ENCODE measurements at places on chromosomes 6 and 20.

DNA sequence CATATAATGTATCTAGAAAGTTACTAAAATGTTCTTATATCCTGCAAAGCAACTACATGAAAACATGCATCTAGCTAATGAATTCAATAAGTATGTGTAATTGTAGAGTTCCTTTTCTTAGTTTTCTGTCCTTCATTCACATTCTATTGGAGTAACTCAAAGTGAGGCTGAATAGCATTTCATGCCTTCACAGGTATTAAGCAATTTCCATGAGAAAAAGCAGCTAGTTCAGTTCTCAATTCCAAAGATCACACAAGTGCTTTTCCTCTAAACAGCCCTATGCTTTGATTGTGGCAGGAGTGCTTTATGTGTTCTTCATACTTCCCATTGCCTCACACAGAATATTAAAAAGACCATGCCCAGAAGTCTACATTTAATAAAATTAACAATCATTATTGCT lies 274.9 kb downstream of the RFPL4B start:
- no peak overlapping the region for H3K4me3 ChIP-seq
- no peaks in the 10 kb centered on the region for H3K27me3 ChIP-seq
- DNase-seq: no peak
- H3K4me1 ChIP-seq: peaks cover 4% of the 10 kb centered on the region
- no peaks in the 10 kb centered on the region for H3K36me3 ChIP-seq

GRCh38 chr20:32682508-32682987 lies 8.8 kb upstream of the C20orf203 start:
- no peak for DNase-seq
- no peak overlapping the region for H3K27ac ChIP-seq
- no peaks in the 10 kb centered on the region for H3K27me3 ChIP-seq
- no peak overlapping the region for H3K4me3 ChIP-seq

GRCh38 chr20:44479643-44480042 lies 4.0 kb downstream of the TTPAL start:
- no peak for DNase-seq
- no peak overlapping the region for H3K27ac ChIP-seq
- peaks cover 7% of the 10 kb centered on the region for H3K4me1 ChIP-seq
- no peak overlapping the region for H3K4me3 ChIP-seq
- no peaks in the 10 kb centered on the region for H3K36me3 ChIP-seq

DNA sequence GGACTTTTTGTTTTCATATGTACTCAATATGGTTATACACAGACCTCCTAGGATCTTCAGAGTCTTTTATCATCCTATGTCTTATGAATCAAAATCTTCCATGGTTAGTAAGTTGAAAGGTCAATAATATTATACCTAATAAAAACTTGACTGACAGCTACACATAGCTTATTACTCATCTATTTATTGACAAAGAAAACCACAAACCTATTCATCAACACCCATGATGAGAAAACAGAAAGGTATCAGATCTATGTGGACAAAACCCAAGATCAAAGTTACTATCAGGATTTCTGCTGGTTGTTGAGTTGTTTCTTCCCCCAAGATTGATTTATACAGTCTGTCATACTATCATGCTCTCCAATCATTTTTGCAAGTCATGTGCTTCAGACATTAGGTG lies 460.1 kb upstream of the MANEA start:
- H3K27me3 ChIP-seq: no peaks in the 10 kb centered on the region
- H3K36me3 ChIP-seq: no peaks in the 10 kb centered on the region
- DNase-seq: no peak

DNA sequence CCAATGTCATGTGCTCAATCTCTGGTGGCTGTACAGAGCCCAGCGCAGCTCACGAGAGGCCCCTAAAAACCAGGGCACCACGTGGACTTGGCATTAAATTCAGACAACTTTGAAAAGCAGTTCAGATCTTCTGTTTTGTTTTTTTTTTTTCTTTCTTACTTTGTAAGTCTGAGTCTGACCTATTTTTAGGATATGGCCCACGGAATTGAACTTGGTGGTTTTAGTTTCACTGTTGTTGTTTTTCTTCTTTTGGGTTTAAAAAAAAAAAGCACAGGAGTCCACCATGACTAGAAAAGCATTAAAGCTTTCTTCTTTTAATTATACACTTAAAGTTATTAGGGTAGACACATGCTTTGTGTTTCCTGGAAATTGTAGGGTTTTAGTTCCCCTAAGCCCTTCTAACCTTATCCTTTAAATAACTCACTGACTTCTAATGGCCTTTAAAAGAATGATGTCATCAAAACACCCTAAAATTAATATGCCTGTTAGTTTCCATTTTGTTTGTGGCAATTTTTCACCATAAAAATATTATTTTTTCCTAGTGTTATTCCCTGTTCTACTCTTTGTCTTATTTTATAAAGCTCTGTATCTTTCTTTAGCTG lies 48.5 kb upstream of the CCN2 start:
- no peak overlapping the region for H3K27ac ChIP-seq
- DNase-seq: no peak
- H3K4me3 ChIP-seq: no peak overlapping the region
- H3K36me3 ChIP-seq: no peaks in the 10 kb centered on the region
- no peaks in the 10 kb centered on the region for H3K4me1 ChIP-seq
- no peaks in the 10 kb centered on the region for H3K27me3 ChIP-seq

DNA sequence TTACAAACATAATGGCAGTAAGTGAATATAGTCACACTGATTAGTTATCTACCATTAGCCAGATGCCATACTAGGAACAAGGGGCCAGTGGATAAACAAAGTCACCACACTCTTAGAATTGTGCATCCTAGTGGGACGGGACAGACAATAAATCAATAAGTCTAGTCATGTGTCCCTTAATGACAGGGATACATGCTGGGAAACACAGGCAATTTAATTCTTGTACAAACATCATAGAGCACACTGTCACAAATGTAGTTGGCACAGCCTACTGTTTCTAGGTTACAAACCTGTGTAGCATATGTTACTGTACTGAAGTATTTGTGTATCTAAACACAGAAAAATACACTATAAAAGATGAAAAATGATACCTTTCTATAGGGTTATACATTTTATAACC lies 123.0 kb upstream of the FAM184A start:
- DNase-seq: no peak
- no peak overlapping the region for H3K4me3 ChIP-seq

GRCh38 chr6:166578536-166579236 lies 7.8 kb downstream of the RAMACL start:
- H3K4me1 ChIP-seq: no peaks in the 10 kb centered on the region
- H3K36me3 ChIP-seq: no peaks in the 10 kb centered on the region
- no peak overlapping the region for H3K4me3 ChIP-seq
- no peaks in the 10 kb centered on the region for H3K27me3 ChIP-seq
- no peak overlapping the region for H3K27ac ChIP-seq

- H3K36me3 ChIP-seq: no peaks in the 10 kb centered on the region
- DNase-seq: peak; percentile 90
- H3K4me1 ChIP-seq: peaks cover 24% of the 10 kb centered on the region
- H3K27me3 ChIP-seq: no peaks in the 10 kb centered on the region
- H3K4me3 ChIP-seq: no peak overlapping the region
These were observed 14.3 kb upstream of the PTCRA start for GRCh38 chr6:42901538-42901957.

- peak overlapping the region; percentile 51 for H3K4me3 ChIP-seq
- H3K4me1 ChIP-seq: no peaks in the 10 kb centered on the region
- no peak overlapping the region for H3K27ac ChIP-seq
- DNase-seq: no peak
- H3K36me3 ChIP-seq: no peaks in the 10 kb centered on the region
- no peaks in the 10 kb centered on the region for H3K27me3 ChIP-seq
These were observed 297.3 kb downstream of the PHACTR1 start for GRCh38 chr6:13013681-13014503.

GRCh38 chr6:119197271-119197670 lies 118.8 kb upstream of the FAM184A start:
- no peaks in the 10 kb centered on the region for H3K4me1 ChIP-seq
- H3K27ac ChIP-seq: no peak overlapping the region
- no peak overlapping the region for H3K4me3 ChIP-seq
- H3K27me3 ChIP-seq: no peaks in the 10 kb centered on the region
- DNase-seq: no peak
- H3K36me3 ChIP-seq: no peaks in the 10 kb centered on the region

- H3K36me3 ChIP-seq: no peaks in the 10 kb centered on the region
- H3K27ac ChIP-seq: no peak overlapping the region
- H3K4me3 ChIP-seq: no peak overlapping the region
These were observed 25.4 kb downstream of the UNC5CL start for GRCh38 chr6:41013466-41014153.

- peaks cover 17% of the 10 kb centered on the region for H3K4me1 ChIP-seq
- no peak for DNase-seq
- H3K27ac ChIP-seq: no peak overlapping the region
- no peaks in the 10 kb centered on the region for H3K36me3 ChIP-seq
- no peaks in the 10 kb centered on the region for H3K27me3 ChIP-seq
- H3K4me3 ChIP-seq: no peak overlapping the region
These were observed 8.1 kb downstream of the NEDD9 start for GRCh38 chr6:11224252-11224965.

GRCh38 chr6:72724545-72724944 lies 102.7 kb downstream of the KCNQ5 start:
- H3K4me1 ChIP-seq: no peaks in the 10 kb centered on the region
- H3K27me3 ChIP-seq: no peaks in the 10 kb centered on the region
- no peaks in the 10 kb centered on the region for H3K36me3 ChIP-seq
- no peak for DNase-seq
- H3K27ac ChIP-seq: no peak overlapping the region

DNA sequence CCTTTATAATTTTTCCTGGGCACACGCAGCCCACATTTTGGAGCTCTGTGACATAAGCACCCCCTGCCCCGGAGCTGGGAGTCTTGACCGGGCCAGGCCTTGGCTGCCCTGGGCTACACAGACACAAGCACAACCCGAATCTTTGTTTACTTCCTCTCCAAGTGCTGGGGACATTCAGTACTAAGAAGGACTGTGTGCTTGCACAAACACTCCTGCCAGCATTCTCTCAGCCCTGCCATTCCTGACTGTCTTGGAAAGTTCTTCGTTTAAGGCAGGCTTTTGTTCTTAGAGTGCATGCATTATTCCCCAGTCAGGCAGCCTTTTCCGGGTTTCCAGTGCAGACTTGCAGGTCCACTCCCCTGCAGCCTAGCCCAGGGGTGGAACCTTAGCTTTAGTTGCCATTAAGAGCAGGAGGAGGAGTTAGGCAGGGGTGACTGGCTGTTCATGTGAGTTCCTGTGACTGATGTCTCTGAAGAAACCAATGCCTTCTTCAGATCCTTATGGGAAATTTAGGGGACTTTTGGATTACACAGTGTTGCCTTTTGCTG lies 28.6 kb downstream of the FOXO3 start:
- H3K27ac ChIP-seq: peak overlapping the region; percentile 73
- DNase-seq: peak; percentile 84
- H3K36me3 ChIP-seq: no peaks in the 10 kb centered on the region

DNA sequence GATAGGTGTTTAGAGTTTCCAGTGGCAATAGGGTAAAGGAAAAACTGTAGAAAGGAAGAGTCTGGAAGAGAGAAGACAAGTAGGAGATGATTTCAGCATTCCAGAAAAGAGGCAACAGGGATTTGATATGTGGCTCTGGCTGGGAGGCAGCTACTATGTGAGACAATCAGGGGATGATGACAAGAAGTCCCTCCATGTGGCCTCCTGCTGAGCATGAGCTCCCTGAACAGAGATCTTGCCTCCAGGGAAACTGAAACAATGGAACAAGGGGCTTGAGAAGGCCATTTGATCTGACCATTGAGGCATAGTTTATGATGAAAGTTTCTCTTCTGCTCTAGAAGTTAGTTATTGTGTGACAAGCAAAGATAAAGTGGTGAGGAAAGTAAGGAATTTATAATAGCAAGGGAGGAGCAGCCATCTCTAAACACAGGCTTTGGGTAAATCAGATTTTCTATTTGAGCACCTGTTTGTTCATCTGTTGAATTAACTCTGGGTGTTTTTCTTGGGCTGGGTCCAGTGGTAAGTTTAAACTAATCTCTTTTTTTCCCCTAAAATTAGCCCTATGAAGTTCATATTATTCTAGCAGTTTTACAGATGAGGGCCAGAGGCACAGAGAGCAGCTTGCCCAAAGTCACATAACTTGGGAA lies 3.0 kb upstream of the GPX5 start:
- H3K27me3 ChIP-seq: no peaks in the 10 kb centered on the region
- no peaks in the 10 kb centered on the region for H3K4me1 ChIP-seq
- no peak for DNase-seq
- H3K36me3 ChIP-seq: no peaks in the 10 kb centered on the region
- no peak overlapping the region for H3K4me3 ChIP-seq
- no peak overlapping the region for H3K27ac ChIP-seq

GRCh38 chr6:6002005-6002847 lies 4.5 kb downstream of the NRN1 start:
- no peak overlapping the region for H3K4me3 ChIP-seq
- peaks cover 6% of the 10 kb centered on the region for H3K27me3 ChIP-seq
- no peak overlapping the region for H3K27ac ChIP-seq
- no peak for DNase-seq
- H3K4me1 ChIP-seq: peaks cover 10% of the 10 kb centered on the region
- no peaks in the 10 kb centered on the region for H3K36me3 ChIP-seq

DNA sequence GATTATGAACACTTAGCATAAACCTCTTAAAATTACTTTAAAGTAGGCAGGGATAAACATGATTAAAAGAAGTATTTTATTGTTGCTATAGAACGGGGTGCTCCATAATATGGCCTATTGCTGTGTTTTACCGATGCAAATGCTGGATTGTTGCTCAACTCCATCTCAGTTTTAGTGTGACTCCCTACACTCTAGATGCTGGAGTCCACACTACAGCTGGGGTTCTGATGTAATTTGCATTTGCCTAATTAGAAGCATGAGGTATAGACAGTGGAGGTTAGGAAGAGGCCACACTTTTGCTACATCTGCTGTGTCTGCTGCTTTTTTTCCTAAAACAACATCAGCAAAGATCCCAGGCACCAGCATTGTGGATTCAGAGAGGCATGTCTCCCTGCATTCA lies 6.7 kb upstream of the HMGN3 start:
- no peak overlapping the region for H3K4me3 ChIP-seq
- no peak overlapping the region for H3K27ac ChIP-seq
- no peaks in the 10 kb centered on the region for H3K36me3 ChIP-seq
- peaks cover 24% of the 10 kb centered on the region for H3K4me1 ChIP-seq
- DNase-seq: no peak

GRCh38 chr6:7073082-7073820 lies 34.5 kb upstream of the RREB1 start:
- H3K27ac ChIP-seq: peak overlapping the region; percentile 12
- H3K27me3 ChIP-seq: no peaks in the 10 kb centered on the region
- H3K4me3 ChIP-seq: no peak overlapping the region
- H3K4me1 ChIP-seq: no peaks in the 10 kb centered on the region
